Activated CD4-positive, alpha-beta T cell treated with anti-CD3 and anti-CD28 coated beads, Interleukin-2, amount 10 ng/mL, durations not matched to agents 7 days and 5 days (primary cell): ENCODE measurements at places on chromosomes 6 and 20. TPM values are rescaled to one million over a fixed set of nuclear protein-coding genes. Genes with fewer than 3 reads are reported as not detected.
A peak's percentile ranks its signal among the peaks of the same experiment; 100 is the strongest.

- H3K27me3 ChIP-seq = no peaks in the 10 kb centered on the region
- H3K36me3 ChIP-seq = peaks cover 55% of the 10 kb centered on the region
- H3K4me1 ChIP-seq = peaks cover 90% of the 10 kb centered on the region
- H3K4me3 ChIP-seq = peak overlapping the region; percentile 60
Measured at GRCh38 chr6:490251-491037, 98.9 kb downstream of the IRF4 start.

GRCh38 chr6:42431356-42431755 is 20.4 kb downstream of the TRERF1 start:
- no peaks in the 10 kb centered on the region for H3K27me3 ChIP-seq
- H3K4me1 ChIP-seq = peaks cover 33% of the 10 kb centered on the region
- no peak overlapping the region for H3K4me3 ChIP-seq
- DNase-seq = no peak

GRCh38 chr6:26170951-26171841 is 84.0 kb downstream of the HFE start:
- peaks cover 20% of the 10 kb centered on the region for H3K36me3 ChIP-seq
- H3K4me1 ChIP-seq = peaks cover 66% of the 10 kb centered on the region
- H3K4me3 ChIP-seq = peak overlapping the region; percentile 85

DNA sequence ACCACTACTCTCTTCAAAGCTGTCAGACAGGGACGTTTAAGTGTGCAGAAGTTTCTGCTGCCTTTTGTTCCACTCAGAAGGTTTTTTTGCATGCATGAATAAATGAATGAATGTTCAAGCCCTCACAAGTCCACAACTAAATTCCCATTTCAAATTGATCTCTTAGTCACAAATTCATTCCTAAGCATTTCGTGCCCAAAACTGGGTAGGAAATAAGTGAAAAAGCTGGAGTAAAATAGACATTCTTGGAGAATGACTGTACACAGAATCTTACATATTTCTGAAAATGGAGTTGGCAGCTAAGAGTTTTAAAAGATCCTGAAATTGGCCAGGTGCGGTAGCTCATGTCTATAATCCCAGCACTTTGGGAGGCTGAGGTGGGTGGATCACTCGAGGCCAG is 117.6 kb downstream of the PERP start:
- H3K27me3 ChIP-seq = peaks cover 14% of the 10 kb centered on the region
- no peak overlapping the region for H3K27ac ChIP-seq
- no peak for DNase-seq
- no peaks in the 10 kb centered on the region for H3K36me3 ChIP-seq
- H3K4me3 ChIP-seq = no peak overlapping the region
- no peaks in the 10 kb centered on the region for H3K4me1 ChIP-seq

DNA sequence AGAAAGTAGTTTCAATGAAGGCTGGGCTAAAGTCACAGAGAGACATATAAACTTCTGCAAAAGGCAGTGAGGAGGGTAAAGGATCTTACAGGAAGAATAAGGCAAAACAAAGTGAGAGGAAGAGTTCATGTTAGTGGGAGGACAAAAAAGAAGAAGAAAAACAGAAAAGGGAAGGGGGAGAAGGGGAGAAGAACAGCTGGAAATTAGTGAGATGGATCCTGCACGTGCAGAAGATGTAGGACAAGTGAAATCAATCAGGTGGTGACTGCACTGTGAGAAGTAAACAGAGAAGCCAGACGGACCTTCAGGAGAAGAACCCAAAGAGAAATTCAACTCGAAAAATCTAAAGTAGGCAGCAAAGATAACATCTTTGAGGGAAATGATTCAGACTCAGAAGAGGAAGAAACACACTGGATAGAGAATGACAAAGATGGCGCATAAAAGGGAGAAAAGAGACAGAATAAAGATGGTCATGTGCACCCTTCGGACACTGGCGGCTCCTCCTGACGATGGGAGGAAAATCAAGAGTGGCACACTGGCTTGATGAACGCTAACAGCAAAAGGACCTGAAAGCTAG is 105.9 kb downstream of the MYB start:
- no peak overlapping the region for H3K27ac ChIP-seq
- peaks cover 7% of the 10 kb centered on the region for H3K4me1 ChIP-seq
- no peak for DNase-seq
- H3K27me3 ChIP-seq = no peaks in the 10 kb centered on the region

GRCh38 chr6:50826803-50827202 is 8.1 kb downstream of the TFAP2B start:
- peaks cover 75% of the 10 kb centered on the region for H3K27me3 ChIP-seq
- no peak overlapping the region for H3K27ac ChIP-seq
- H3K4me3 ChIP-seq = no peak overlapping the region

DNA sequence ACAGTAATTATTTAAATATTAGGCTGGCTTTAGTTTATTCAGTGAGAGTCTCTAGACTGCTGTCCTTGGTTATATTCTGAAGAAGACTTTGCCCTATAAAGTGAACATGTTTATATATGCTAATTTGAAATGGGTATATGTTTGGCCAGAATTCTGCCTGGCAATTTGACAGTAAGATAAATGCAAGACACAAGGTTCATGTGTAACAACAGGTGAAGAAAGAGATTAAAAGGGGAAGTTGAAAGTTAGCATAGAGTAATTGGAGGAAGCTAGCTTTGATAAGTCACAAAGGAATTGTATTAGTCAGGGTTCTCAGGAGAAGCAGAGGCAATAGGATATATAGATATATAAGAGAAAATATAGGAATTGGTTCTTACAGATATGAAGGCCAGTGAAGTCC is 191.4 kb downstream of the CENPW start:
- H3K4me1 ChIP-seq = no peaks in the 10 kb centered on the region
- H3K36me3 ChIP-seq = no peaks in the 10 kb centered on the region
- H3K27ac ChIP-seq = no peak overlapping the region
- no peak for DNase-seq
- no peak overlapping the region for H3K4me3 ChIP-seq

DNA sequence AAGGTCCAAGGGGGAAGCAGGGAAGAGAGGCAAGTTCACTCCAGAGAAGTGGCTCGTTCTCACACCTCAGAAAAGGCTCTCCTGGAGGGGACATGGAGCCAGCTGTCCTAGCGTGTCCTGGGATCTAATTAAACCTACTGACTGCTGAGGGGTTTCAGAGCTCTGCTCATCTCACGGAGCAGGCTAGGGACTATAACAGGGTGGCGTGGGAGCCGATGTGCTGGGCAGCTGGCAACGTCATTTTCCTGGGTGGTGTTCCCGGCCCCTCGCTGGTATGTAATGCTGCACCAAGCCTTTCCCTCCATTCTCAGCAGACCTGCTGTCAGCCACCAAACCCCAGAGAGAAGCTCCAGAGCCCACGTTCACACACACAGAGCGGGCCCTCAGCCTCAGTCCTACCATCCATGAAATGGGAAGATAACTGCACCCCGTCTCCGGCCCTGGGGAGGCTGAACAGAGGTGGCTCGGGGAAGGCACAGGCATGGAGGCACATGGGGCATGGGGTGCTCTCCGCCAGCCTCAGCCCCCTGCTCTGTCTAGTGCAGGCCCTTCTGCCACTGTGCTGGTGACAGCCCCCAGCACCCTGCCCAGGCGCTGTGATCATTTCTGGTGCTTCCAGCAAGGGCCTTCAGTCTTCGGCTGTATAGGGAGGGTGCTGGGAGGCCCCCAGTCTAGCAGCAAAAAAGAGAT is 1.9 kb downstream of the CST7 start:
- peak; percentile 3 for DNase-seq
- peak overlapping the region; percentile 40 for H3K4me3 ChIP-seq
- H3K27me3 ChIP-seq = no peaks in the 10 kb centered on the region
- peaks cover 40% of the 10 kb centered on the region for H3K36me3 ChIP-seq

DNA sequence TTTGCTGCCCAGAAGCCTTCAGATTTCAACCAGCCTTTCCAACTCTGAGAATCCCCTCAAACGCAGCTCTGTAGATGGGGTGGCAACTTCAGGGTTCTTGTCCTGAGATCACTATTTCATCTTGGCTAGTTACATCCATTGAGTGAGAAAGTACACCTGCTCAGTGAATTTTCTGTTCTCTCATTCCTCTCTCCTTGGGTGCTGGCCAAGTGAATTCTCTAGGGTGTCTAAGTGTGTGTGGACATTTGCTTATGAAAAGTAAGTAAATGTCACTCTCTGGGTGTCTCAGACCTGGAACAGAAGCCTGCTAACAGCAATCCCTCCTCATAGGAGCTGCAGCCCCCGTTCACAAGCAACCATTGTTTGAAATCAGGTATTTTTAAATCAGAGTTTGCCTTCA is 3.8 kb downstream of the RIN2 start:
- H3K4me3 ChIP-seq = no peak overlapping the region
- H3K27ac ChIP-seq = no peak overlapping the region
- H3K4me1 ChIP-seq = peaks cover 6% of the 10 kb centered on the region
- H3K27me3 ChIP-seq = peaks cover 45% of the 10 kb centered on the region

CCN6 gene
- not detected for total RNA-seq

GCNT2 gene
- total RNA-seq = 5.5 TPM

GRCh38 chr20:14860410-14860814 is 523.0 kb upstream of the FLRT3 start:
- no peaks in the 10 kb centered on the region for H3K36me3 ChIP-seq
- no peaks in the 10 kb centered on the region for H3K4me1 ChIP-seq
- no peak for DNase-seq
- H3K4me3 ChIP-seq = no peak overlapping the region
- no peak overlapping the region for H3K27ac ChIP-seq
- H3K27me3 ChIP-seq = no peaks in the 10 kb centered on the region

- H3K4me1 ChIP-seq = peaks cover 21% of the 10 kb centered on the region
- DNase-seq = peak; percentile 45
- peak within 1 kb of the TSS; percentile 60 for H3K27ac ChIP-seq
- no peaks in the 10 kb centered on the region for H3K36me3 ChIP-seq
Measured at GRCh38 chr20:37345339-37346235, at the start of gene SRC. Gene SRC, plus strand, starts transcription at chr20:37346140. Its CDS starts 38,014 bp downstream, at chr20:37384154.

BTNL2 gene
- total RNA-seq = not detected

DNA sequence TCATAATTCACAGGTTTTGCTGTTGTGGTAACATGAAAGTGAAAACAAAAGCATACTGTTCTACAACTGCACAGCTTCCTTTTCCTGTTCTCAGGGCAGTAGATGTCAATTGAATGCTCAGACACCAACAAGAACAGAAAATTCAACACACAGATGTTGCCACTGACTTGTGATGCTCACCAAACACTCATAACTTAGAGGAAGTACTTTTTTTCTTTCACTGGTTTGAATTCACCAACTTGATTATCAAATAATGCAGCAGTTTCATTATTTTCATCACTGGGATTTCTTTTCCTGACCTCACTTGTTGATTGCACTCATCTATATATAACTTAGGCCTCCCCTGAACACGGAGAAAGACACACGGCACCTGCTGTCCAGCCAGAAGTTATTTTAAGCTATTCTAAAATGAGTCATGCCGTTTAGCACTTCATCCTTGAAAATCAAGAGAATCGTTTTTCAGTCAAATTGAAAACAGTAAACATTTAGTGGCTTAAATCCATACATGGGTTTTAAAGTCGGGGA is 949 bp downstream of the TXLNB start:
- H3K36me3 ChIP-seq = peaks cover 10% of the 10 kb centered on the region
- peaks cover 48% of the 10 kb centered on the region for H3K4me1 ChIP-seq
- no peaks in the 10 kb centered on the region for H3K27me3 ChIP-seq
- peak overlapping the region; percentile 70 for H3K4me3 ChIP-seq

GRCh38 chr6:170152989-170153388 is 137.9 kb downstream of the DLL1 start:
- no peak overlapping the region for H3K27ac ChIP-seq
- peaks cover 8% of the 10 kb centered on the region for H3K27me3 ChIP-seq
- no peak for DNase-seq
- no peak overlapping the region for H3K4me3 ChIP-seq

DNA sequence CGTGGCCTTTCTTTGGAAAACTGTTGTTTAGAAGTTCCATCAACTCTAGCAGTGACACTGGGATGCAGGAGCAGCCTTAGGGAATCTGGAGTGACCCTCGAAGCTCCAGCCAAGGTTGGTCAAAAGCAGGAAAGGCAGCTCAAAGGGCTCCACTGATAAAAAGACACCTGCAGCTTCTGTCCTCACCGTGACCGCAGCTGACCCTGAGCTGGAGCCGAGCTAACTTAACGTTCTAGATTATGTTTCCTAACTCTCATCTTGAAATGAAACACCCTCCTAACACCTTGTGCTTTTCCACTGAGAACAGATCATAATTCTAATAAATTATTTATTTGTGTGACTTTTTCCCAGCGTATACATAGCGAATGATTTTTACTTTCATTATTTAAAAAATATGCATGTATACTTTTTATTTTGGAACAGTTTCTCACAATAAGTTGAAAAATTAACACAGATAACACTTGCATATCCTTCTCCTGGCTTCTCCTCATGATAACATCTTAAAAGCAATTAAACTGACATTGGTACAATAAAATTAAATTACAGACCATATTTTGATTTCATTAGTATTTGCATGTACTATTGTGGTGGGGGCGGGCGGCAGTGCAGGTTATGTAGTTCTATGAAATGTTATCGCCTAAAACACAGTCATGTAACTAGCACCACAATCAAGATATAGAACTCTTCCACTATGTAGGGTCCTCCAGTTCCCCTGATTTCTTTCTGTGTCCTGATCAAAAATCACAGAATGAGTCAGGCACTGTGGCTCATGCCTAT is 116.1 kb downstream of the MOXD1 start:
- no peaks in the 10 kb centered on the region for H3K4me1 ChIP-seq
- H3K4me3 ChIP-seq = no peak overlapping the region
- no peak for DNase-seq
- no peaks in the 10 kb centered on the region for H3K36me3 ChIP-seq

GRCh38 chr6:55776113-55776512 is 99.3 kb downstream of the BMP5 start:
- no peaks in the 10 kb centered on the region for H3K4me1 ChIP-seq
- no peaks in the 10 kb centered on the region for H3K36me3 ChIP-seq
- H3K27me3 ChIP-seq = no peaks in the 10 kb centered on the region
- DNase-seq = no peak
- no peak overlapping the region for H3K4me3 ChIP-seq

- H3K4me3 ChIP-seq = no peak overlapping the region
- H3K36me3 ChIP-seq = no peaks in the 10 kb centered on the region
- H3K27ac ChIP-seq = no peak overlapping the region
- H3K27me3 ChIP-seq = no peaks in the 10 kb centered on the region
Measured at GRCh38 chr6:77106992-77107391, 356.3 kb downstream of the HTR1B start.

DCDC2 gene
- total RNA-seq = not detected

- DNase-seq = no peak
- no peaks in the 10 kb centered on the region for H3K4me1 ChIP-seq
- no peak overlapping the region for H3K27ac ChIP-seq
- no peak overlapping the region for H3K4me3 ChIP-seq
- no peaks in the 10 kb centered on the region for H3K27me3 ChIP-seq
- H3K36me3 ChIP-seq = no peaks in the 10 kb centered on the region
Measured at GRCh38 chr6:77633471-77633870, 19.4 kb upstream of the MEI4 start.

DNA sequence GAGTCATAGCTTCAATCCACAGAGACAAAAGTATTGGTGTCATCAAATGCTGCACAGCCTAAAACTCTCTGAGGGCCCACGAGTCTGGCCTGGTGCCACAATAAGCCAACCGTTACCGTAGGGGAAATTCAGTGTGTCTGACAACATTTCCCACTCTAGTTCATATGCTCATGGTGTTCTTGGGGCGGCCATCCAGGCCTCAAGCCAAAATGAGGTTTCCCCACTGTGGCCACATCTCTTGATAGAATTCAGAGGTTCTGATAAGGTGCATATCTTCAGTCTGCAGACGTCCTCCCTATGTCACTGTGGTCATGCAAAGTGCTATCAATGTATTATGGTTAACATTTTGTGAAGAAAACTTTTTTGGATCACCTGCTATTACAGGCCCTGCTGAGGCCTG is 627.7 kb downstream of the QKI start:
- no peak for DNase-seq
- H3K4me1 ChIP-seq = no peaks in the 10 kb centered on the region
- no peak overlapping the region for H3K4me3 ChIP-seq
- no peak overlapping the region for H3K27ac ChIP-seq
- no peaks in the 10 kb centered on the region for H3K27me3 ChIP-seq
